ENCODE measurements at places on chromosomes 1 and 21. TPM values are rescaled to one million over a fixed set of nuclear protein-coding genes. Genes with fewer than 3 reads are reported as not detected.

The BACE2 gene
- 20.9 TPM for total RNA-seq

The RAB42 gene
- total RNA-seq, result 5.5 TPM

The LAMC2 gene
- 42.2 TPM for total RNA-seq

DNA sequence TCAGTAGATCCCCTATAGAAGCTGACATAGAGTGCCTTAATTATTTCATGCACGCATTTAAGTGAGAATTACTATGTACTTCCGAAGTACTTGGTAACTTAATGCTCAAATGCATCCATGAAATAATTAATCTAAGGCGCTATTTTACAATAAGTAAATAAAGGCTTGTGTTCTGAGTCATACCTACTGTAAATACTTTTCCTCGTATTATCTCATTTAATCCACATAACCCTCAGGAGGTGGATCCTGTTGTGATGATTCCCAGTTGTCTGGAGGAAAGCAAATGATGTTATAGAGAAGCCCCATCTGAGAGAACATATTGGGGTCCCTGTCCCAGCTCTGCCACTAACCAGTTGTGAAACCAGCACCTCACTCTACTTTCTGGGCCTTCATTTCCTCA, 16.4 kb downstream of the SUSD4 start:
- DNase-seq, result no peak

GRCh38 chr1:26287033-26287711, 7.3 kb downstream of the SH3BGRL3 start:
- no peak for DNase-seq

- no peak for DNase-seq
Observed at GRCh38 chr1:225769687-225770086, 7.9 kb upstream of the SRP9 start.

DNA sequence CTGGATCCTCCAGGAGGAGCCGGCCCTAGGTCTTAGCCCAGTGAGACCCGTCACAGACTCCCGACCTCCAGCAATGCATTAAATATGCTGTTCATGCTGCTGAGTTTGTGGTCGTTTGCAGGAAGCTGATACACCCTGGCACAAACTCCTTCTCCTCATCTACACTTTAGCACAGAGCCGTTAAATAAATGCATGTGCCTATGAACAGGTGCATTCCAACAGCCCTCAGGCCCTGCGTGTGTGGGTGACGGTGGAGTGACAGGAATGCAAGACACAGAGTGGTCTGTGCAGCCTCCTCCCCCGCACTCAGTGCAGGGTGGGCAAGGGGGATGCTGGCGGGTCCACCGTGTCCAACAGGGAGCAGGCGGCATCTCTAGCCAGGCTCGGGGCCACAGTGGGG, 106.6 kb upstream of the TMPRSS2 start:
- DNase-seq, result no peak

- DNase-seq, result no peak
Observed at GRCh38 chr1:27416387-27417111, 24.1 kb downstream of the GPR3 start.

DNA sequence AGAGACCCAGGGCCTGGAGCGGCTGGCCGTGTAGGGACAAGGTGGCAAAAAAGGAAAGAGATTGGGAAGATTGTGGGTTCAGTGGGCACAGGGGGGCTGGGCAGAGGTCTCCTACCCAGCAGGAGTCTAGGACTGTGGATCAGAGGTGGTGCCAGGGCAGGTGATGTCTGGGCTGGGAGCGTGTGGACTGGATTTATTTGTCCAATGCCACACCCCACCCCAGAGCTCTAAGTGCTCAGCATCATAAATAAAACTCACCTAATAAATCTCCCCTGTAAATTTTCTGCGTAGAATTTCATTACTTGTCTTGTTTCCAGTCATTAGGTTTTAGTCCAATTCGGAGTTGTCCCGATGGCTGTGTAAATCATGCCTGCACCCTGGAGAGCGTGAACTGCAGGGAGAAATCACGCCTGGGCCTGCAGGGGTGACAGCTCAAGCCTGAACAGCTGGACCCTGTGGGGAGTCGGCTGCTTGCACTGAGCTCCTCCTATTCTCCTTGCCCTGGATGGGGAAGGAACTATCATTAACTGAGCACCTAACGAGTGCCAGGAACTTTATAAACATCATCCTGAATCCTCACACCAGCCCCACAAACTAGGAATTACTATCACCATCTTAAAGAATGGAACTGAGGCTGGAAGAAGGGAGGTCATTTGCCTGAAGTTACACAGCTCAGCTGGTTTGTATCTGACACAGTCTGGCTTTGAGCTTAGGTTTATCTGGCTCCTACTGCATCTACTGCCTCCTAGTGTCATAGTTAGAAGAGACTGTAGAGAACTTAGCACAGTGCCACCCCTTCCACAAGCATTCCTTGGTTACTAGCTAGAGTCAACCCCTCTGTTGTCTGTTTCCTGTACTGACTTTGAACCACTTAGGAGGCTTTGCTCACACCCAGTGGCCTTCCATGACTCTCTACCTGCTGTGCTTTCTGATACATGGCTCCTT, 25.0 kb upstream of the POU3F1 start:
- no peak for DNase-seq

DNA sequence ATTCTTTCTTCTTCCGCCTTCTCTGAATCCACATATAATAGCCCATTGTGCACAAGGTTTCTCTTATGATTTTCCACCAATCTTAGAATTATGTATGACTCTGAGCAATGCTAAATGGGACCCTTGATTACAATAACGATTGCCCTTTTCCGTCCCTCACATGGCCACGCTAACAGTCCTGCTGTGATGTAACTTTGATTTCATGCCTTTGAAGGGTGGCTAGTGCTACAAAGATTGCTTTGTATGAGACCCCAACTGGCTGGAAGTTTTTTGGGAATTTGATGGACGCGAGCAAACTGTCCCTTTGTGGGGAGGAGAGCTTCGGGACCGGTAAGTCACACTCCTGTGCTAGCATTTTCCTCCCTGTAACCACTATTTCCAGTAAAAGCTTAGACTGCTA, 45.3 kb downstream of the PGM1 start:
- no peak for DNase-seq

GRCh38 chr1:70487459-70487815, 76.4 kb downstream of the CTH start:
- no peak for DNase-seq

DNA sequence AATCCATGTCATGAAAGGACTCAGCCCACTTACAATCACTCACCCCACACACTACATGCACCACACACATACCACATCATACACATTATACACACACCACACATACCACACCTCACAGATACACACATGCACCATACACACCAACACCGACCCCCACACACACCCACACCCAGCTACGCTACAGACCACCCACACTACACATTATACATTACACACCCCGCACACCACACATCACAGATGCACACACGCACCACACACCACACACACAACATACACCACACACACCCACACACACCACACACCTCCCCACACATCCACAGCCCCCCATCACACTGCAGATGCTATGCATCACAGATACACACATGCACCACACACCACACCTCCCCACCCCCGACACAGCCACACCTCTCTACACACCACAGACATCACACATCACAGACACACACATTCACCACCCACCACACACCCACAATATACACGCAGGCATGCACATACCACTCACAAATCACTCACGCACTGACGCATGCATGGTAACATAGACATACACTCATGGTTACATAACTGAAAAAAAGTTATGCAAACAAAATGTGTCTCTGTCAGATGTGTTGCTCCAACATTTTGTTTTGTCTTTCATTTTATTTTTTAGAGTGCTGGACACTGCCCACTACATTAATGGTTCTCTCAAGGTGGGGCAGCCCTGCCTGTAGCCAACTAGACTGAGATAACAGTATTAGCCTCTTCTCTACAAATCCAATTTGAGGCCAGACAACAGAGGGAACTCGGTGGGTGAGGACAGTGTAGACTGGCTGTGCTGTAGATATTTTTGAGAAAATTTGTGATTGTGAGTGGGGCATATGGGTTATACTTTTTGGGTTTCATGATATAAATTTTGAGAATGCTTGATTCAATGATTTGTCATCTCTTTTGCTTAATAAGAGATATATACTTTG, 15.2 kb upstream of the PGBD2 start:
- DNase-seq, result no peak

- no peak for DNase-seq
Observed at GRCh38 chr1:178682886-178683285, 42.2 kb upstream of the RALGPS2 start.

DNA sequence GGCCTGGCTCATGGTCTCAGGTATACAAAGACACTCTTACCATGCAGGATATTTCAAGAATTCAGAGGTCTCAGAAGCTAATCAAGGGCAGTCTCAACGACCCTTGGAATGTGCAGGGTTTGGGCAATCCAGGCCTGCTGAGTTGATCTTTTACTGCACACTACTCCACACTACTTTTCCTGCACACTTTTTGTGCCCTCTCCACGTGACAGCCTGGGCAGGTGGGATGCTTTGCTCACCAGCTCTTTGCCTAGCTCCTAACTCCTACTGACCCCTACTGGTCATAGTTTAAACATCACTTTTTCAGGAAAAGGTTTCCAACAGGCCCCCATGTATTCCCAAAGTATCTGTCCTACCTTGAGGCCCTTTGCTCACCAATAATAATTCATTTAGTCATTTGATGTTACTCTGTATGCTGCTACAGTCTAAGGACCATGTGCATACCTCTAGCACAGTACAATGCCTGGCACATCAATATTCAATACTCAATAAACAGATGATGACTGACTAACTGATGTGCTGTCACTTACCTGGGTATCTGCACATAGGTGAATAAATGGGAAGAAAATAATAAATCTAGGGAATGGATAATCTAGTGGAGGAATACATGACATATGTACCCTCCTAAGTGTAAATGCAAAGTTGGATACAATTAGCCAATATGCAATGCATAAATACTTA, 9.6 kb downstream of the DUSP23 start:
- no peak for DNase-seq

DNA sequence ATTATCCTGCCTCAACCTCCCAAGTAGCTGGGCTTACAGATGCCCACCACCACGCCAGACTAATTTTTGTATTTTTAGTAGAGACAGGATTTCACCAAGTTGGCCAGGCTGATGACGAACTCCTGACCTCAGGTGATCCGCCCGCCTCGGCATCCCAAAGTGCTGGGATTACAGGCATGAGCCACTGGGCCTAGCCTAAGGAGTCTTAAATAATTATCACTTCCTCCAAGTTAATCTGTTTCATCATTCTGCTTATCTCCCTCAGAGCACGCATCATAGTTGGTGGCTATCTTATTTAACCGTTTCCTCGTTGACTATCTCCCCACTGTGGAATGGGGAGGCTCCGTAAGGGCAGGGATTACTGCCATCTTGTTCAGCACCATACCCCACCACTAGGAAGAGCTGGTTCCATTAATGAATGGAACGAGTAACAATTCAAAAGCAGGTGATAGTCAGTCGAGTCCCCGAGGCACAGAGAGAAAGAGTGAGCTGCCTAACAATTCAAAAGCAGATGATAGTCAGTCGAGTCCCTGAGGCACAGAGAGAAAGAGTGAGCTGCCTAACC, 52.7 kb downstream of the GLUL start:
- DNase-seq, result no peak

DNA sequence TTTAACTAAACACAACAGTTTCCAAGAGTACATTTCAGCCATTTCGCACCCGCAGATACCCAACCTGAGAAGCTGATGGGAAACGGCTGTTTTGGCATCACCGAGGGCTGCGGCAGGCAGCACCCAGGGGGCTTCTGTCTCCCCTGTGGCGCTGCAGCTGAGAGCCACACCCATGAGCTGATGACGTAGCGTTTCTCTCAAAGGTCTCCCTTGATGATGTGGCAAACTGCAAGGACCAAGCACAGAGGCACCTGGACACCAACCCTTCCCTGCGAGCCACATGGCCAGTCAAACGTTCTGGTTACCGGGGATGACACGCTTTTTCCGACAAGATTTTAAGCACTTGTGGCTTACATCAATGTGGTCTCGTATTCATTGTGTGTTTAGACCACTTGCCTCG, 150.8 kb upstream of the ERG start:
- no peak for DNase-seq

DNA sequence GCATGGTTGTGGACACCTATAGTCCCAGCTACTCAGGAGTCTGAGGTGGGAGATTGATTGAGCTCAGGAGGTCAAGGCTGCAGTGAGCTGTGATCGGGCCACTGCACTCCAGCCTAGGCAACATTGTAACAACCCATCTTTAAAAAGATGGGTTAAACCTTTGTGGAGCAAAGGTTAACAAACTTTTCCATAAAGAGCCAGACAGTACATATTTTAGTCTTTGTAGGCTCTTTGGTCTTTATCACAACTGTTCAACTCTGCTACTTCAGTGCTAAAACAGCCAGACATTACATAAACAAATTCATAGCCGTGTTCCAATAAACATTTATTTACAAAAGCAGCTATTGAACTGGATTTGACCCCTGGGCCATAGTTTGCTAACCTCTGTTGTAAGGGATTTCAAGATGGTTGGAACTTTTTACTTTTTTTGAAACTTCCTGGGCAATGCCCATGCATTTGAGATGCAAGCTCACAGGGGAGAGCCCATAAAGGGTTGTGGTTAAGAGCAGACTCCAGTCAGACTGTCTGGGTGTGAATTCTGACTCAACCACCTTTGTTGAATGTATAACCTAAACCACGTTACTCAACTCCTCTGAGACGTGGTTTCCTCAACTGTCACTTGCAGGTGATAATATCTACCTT, 10.8 kb downstream of the INAVA start:
- DNase-seq, result no peak

DNA sequence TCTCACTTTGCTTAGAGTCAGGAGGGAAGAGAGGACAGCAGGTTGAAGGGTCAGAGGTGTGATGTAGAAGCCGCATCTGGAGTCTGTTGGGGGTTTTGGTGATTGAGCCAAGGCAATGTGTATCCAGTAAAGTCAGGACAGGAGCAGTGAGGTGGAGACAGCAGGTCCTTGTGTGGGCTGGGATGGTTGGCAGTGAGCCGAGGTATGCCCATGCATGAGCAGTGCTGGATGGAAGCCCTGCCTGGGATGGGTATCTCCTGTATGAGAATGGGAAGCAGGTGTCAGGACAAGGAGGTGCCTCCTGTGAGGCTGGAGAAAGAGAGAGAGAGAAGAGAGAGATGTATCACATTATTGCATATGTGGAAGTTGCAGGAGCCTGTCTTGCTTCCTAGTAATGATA, 90.0 kb downstream of the OBSCN start:
- no peak for DNase-seq

GRCh38 chr1:60413091-60413490, 339.5 kb upstream of the C1orf87 start:
- DNase-seq, result no peak

DNA sequence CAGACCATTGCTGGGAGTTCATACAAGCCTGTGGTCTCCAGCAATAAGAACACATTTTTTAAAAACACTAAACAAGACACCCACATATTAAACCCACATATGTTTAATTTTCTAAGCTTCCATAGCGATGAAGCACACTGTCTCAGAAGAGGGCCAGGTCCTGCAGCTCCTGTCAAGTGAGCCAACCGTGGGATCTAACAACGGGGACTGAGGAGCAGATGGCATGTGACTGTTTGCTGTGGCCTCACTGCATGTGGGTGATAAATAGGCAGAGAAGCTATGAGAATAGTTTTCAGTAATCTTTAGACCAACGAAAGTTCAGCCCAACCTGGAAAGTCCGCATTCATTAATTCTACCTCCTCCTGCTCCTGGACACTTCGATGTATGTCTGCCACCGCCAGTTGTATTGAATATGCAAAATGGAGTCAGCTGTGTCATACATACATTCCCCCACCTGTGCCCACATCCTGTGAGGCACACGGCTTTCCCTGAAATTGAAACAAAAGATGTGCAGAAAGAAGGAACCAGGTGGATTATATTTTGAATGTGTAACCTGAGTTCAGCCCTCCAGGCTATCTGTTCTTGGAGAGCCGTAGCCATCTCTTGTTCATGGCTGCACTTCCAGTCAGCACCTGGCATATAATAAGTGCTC, 88.2 kb downstream of the MIS18A start:
- DNase-seq, result no peak

- DNase-seq, result no peak
Observed at GRCh38 chr21:27425172-27425571, 458.3 kb upstream of the ADAMTS5 start.

Data from upper lobe of right lung (tissue), 1 donor.